Stimulated activated CD8-positive, alpha-beta memory T cell treated with anti-CD3 and anti-CD28 coated beads, Interleukin-15, amount 100 ng/mL, for 4 hours (primary cell): ENCODE measurements at places on chromosomes 6 and 20.

DNA sequence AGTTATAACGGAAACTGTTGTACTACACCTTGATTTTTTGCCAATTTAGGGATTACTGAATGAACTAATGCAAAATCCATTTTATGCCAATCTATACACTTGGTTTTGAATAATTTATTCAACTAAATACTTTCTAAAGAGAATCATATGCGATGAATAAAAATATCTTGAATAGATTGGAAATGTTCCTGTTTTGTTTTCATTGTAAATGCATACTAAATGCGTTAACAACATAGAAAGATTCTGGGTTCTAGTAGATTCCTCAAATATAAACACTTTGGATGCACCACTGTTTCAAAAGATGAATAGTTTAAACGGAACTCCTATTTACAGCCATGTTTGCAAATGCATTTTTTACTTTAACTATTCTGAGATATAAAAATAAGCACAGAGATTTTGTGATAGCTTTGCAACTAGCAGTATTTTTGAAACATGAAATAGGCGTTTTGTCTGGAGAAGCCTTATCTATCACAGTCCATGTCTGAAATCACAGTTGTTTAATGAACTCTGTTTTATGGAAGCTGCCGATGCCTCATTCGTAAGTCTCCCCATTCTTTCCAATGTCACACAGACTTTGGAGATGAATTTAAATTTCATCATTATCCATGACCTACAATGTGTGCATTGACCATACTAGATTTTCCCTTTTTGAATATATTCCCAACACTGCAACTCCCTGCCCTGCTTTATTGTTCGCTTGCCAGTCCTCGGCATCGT lies 277.7 kb upstream of the QKI start:
- no peak for DNase-seq

- DNase-seq: no peak
Measured at GRCh38 chr6:16483315-16483875, 245.0 kb downstream of the GMPR start.

DNA sequence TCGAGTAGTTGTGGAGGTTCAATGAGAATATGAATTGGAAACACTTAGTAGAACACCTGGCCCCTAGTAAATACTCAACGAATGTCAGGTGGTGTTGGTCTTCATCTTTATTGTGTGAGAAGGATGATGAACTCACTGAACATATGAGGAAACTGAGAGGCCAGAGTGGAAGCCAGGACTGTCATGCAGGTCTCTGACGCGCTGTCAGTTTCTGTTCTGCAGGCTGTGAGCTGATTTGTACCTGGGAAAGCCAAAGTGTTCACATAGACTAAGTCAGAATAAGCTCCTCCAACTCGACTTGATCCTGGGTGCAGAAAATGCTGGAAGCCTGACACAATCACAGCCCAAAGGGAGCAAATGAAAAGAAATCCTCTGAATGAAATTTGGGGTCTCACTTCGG lies 222.2 kb downstream of the LY86 start:
- no peak for DNase-seq

GRCh38 chr6:158849899-158850806 lies 31.0 kb upstream of the EZR start:
- no peak for DNase-seq

GRCh38 chr6:43269273-43270007 lies 26.2 kb downstream of the TTBK1 start:
- peak; percentile 27 for DNase-seq

- no peak for DNase-seq
Measured at GRCh38 chr6:1399085-1399780, 9.9 kb downstream of the FOXF2 start.

- DNase-seq: no peak
Measured at GRCh38 chr6:161486361-161487216, 212.7 kb upstream of the AGPAT4 start.

GRCh38 chr20:10527781-10528180 lies 92.7 kb downstream of the SLX4IP start:
- DNase-seq: no peak

- DNase-seq: peak; percentile 10
Measured at GRCh38 chr20:5674176-5674660, 76.0 kb upstream of the SHLD1 start.

DNA sequence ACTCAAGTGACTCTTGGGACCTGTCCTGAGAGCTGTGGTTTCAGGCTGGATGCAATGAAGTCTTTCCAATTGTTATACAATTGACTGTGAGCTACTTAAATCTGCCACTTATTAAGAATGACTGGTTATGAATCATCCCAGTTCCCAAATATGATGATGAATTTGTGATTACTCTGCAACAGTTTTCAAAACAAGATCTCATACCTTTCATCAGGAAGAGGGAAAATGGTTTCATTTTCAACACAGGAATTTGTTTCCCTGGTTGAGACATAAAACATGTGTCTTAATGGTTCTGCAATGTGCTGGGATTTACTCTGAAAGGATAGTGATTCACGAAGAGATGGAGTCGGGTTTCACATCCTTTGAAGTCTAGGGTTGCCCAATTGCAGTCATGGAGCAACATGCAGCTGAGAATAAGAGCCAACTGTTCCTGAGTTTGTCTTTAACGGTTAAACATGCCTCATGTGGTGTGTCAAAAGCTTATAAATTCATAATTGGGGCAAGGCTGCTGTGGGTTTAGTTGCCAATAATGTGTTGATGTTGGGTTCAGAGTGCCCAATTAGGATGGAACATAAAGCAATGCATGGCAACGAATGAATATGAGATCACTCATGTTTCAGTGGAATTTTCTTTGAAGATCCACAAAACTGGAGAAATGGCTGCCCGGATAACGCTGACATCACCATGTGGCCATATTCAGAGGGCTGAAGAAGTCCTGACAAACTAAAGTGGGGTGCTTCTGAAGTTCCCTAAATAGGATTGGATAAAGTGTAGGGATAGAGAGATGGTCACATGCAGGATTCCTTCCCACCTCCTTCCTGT lies 41.0 kb downstream of the CYP24A1 start:
- no peak for DNase-seq

- no peak for DNase-seq
Measured at GRCh38 chr6:75331151-75331550, 46.6 kb upstream of the TMEM30A start.

DNA sequence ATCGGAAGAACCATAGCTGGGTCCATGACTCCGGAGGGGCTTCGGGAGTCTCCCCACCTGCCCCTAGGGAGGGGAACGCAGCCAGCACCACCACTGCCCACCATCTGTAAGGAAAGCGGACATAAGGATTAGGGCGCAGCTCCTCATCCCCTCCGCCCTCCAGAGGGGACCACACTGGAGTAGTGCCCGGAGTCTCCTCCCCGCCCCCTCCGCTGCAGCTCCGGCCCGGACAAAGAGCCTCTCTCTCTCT lies 628 bp downstream of the SLC35B2 start:
- no peak for DNase-seq

DNA sequence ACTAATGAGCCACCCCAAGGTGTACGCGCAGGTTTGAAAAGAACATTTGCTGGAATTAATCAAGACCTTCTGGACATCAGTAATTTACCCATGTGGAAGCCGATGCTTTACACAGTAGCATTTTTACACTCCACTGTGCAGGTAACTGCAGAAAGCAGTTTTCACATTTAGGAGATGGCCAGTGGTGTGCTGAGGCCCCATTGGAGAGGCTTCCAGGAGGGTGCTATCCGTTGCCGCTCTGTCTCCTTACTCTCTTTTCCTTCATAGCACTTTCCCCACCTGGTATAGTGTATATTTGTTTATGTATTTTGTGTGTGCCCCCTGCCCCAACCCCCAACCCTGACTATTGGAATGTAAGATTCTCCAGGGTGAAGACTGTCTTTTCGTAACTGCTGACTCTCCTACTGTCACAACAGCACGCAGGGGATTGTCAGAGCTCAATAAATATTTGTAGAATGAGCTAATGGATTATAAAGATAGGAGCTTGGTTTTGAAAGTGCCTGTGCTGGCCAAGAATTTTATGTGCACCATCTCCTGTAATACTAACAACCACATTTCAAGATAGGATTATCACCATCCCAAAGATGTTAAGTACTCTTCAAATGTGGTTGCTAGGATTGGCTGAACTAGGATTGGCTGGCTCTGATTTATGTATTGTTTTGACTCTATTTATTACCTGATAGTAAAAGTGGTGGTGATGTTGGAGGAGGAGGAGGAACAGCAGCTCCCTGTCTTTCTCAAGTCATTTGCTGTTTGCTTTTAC lies 74.0 kb upstream of the GLP1R start:
- no peak for DNase-seq

- no peak for DNase-seq
Measured at GRCh38 chr20:20850407-20850806, 138.0 kb upstream of the RALGAPA2 start.

GRCh38 chr20:17652411-17652810 lies 29.6 kb downstream of the RRBP1 start:
- DNase-seq: no peak

GRCh38 chr20:18011951-18012645 lies 43.3 kb downstream of the MGME1 start:
- DNase-seq: no peak

DNA sequence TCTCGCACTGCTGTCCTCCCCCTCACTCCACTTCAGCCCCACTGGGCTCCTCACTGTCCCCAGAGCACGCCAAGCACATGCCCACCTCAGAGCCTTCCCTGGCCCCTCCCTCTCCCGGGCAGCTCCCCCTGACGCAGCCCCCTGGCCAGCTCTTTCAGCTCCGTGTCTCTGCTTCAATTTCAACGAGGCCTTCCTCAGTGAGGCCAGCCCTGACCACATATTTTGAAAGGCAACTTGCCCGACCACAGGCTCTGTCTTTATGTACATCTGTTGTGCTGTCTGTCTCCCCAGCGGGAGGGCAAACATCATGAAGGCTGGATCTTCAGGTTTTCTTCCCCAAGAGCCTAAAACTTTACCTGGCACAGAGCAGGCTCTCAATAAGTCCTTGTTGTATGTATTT lies 44.6 kb downstream of the JPH2 start:
- no peak for DNase-seq

GRCh38 chr20:62209850-62210495 lies 10.1 kb downstream of the HRH3 start:
- DNase-seq: no peak

DNA sequence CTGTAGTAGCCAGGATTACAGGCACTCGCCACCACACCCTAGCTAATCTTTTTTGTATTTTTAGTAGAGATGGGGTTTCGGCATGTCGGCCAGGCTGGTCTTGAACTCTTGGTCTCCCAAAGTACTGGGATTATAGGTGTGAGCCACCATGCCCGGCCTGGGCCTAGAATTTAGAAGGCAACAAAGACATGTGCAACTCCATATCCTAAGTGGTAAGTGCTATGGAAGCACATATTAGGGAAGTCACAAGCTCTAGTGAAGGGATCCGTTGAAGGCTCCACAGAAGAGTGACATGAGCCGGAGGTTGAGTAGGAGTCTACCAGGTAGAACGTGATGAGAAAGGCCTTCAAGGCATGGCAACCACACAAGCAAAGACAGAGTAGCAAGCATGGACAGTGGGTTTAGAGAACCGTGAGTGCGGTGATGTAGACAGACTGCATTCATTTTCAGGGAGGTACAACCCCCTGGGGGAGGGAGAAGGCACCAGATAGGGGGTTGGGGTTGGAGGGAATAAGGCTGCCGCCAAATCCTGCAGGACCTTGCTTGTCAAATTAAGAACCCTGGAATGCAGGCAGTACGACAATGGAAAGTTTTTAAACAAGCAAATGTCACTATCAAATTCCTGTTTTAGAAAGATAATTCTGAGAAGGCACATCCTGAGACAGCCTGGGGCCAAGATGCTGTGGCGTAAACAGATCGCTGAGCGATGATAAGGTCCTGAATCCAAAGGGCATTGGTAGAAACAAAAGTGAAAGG lies 50.2 kb downstream of the ARHGAP18 start:
- no peak for DNase-seq

DNA sequence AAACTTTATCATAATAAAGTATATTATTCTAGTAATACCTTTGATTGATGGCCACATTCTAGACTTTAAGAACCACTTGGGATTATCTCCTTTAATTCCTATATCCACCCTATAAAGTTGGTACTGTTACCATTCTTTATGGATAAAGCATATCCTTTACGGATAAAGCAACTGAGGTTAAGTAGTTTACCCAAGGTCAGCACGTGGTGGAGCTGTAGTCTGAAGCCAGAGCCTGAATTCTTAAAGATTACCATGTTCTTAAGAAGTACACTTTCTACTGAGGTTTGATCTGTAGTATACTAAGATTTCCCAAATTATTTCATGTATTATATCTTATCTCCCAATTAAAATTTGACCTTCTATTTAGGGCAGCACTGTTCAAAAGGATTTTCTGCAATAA lies 3.0 kb upstream of the NCOA7 start:
- no peak for DNase-seq

- no peak for DNase-seq
Measured at GRCh38 chr6:138486249-138487101, 12.8 kb downstream of the NHSL1 start.

- no peak for DNase-seq
Measured at GRCh38 chr6:166194914-166195859, 27.5 kb upstream of the TBXT start.
